Subcutaneous preadipocyte (primary cell): ENCODE measurements at places on chromosomes 5 and 9. TPM values are rescaled to one million over a fixed set of nuclear protein-coding genes. Genes with fewer than 3 reads are reported as not detected.

The GRM6 gene
- total RNA-seq, result not detected in 2 replicates

The IL9 gene
- total RNA-seq, result not detected in 2 replicates

The CTSV gene
- total RNA-seq, result 0.20 TPM in 1 of 2 replicates, not detected in the other

The STK32A gene
- 0.59 and 0.73 TPM in 2 replicates for total RNA-seq

The FOXD4L4 gene
- 0.20 TPM in 1 of 2 replicates, not detected in the other for total RNA-seq
